Kidney tubule cell (primary cell): ENCODE measurements at places on chromosomes 11 and 22.

GRCh38 chr11:72860592-72860991 is 46.4 kb downstream of the ATG16L2 start:
- no peak for DNase-seq

- DNase-seq = no peak
Observed at GRCh38 chr11:134669796-134670195, 257.8 kb upstream of the B3GAT1 start.

- no peak for DNase-seq
Observed at GRCh38 chr11:119571311-119571710, 148.3 kb upstream of the THY1 start.

DNA sequence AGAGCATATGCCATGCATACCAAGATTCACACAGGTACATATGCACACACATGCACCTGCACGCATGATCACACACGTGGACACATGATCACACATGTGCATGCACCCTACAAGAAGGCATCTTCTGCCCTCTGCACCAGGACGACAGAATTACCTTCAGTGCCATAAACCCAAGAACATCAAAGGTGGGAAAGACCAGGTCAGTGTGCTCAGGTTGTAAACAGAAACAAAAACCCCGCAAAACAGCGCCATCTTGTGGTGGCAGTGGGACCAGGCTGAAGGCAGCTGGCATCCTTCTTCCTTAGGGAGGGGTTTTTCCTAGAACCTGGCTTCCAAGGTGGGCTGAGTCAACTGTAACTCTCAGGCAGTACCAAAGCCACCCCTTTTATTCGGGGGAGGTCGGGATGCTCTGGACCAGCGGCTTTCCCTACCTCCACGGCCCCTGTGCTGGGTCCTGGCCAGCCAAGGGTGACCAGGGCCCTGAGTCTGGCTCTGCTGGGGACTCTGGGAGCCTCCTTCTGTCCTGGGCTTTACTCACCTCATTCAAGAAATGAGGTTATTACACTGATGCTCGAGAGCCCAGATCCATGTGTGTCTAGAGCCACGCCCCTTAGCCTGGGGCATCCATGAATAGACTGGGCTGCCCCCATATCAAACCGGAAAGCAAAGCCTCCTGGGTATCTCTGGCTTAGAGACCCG is 69.4 kb upstream of the FGF3 start:
- peak; percentile 68 for DNase-seq

DNA sequence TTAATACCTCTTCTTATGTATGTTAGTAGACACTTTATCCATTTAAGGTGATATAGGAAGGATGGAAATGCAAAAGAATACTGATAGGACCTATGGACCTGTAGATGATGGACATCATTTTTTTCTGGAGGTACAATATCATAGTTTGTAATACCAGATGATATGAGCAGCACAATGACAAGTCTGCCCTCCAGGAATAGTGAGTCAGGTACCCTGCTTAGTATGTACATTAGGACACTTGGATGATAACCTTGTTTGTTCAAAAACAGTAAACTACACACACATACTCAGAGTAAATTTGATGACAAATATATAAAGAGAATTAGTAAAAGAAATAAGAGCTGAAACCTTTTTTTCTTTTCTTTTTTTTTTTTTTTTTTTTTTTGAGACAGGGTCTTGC is 58.7 kb upstream of the B3GNT6 start:
- DNase-seq = no peak

GRCh38 chr11:788953-789940 is 643 bp downstream of the CEND1 start:
- no peak for DNase-seq

GRCh38 chr22:48523091-48523490 is 1304.6 kb downstream of the BRD1 start:
- DNase-seq = no peak

DNA sequence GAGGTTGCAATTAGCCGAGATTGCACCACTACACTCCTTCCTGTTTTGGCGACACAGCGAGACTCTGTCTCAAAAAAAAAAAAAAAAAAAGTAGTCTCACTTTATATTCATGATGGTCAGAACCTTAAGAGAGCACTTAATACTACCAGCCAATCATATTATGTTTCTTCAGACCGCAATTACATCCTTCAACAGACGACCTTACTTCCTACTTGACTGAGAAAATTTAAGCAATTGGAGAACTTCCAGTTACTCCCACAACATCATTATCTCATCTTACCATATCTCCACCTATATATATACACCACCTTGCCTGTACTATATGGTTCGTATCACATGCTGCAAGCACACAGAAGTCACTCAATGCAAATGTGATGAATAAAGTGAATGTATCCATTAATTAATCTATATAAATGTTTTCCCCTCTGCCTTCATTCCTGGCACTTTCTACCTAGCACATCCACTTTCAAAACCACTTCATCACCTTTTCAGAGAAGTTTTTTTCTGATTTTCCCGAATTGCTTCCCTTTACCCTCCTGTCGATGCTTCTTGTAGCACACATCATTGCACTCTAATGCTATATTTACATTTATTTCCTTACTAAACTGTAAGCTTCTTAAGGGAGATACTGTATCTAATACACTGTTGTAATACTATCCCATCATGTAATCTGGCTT is 13.8 kb downstream of the ATP5MG start:
- DNase-seq = no peak

- peak; percentile 70 for DNase-seq
Observed at GRCh38 chr11:10653946-10654810, 39.4 kb downstream of the IRAG1 start.

DNA sequence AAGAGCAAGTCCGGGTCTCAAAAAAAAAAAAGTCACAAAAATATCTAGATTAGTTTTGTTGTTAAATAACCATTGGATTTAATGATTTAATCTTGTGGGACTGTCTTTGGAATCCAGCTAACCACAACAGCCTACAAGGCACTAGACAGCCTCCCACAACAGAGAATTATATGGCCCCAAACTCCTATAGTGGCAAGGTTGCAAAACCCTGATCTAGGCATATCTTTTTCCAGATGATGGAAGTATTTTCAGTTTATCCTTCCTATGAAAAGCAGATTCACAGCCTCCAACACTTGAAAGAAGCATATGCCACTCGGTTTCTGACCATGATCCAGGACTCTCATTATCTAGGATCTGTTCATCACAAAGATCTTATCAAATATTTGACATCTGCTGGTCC is 5.4 kb upstream of the C11orf87 start:
- no peak for DNase-seq

GRCh38 chr22:30821863-30822215 is 127.2 kb downstream of the OSBP2 start:
- DNase-seq = no peak

- DNase-seq = no peak
Observed at GRCh38 chr11:77908835-77909234, 85.6 kb downstream of the INTS4 start.

DNA sequence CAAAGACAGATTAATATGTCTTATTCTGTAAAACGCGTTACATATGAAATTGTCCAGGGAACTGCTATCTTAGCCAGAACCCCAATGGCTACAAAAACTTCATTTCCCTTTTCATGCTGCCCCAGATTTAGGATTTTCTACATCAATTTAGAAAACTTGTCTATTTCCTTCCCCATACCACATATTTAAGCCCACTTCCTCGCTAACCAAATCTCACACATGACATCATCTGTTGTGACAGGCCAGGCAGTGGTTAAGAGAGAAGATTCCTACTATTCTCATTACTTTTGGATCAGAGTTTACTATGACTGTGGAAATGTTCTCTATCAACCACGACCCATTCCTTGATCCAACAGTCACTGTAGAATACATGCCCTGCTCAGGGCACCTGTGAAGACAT is 15.9 kb downstream of the CCDC82 start:
- no peak for DNase-seq

DNA sequence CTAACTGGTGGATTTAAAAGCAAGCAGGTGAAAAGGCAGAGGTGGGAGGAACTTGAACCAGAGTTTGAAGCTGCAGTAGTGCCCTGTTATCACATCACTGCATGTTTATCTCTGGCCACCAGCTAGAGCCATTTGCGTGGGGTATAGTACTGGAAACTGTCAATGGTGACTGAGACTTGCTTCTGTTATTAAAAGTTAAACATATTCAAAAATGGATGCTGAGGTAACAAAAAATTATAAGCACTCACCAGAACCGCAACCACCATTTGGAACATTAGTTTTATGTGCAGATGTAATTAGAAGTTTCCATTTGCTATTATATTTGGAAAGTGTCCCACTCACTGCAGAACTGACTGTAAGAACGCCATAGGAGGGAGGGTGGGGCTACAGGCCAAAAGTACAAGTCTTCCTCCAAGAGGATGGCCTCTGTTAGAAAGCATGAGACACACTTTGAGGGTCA is 1.2 kb upstream of the CD59 start:
- DNase-seq = no peak

DNA sequence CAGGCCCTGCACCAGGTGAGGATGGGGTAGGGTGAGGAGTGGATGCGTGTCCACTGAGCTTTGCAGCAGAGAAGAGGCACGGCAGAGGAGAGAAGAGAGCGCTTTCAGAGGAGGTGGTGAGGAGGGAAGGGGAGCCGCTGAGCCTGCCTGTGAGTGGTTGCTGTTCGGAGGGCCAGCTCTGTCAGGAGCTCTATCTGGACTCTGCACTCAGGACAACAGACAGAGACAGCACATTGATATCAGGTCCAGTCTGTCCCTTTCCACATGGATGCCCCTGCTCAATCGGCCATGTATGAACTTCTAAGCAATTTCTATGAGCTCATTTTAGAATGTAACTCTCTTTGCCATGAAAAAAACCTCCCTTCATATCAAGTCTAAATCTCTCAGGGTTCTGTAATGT is 158.6 kb downstream of the KIRREL3 start:
- DNase-seq = peak; percentile 79

DNA sequence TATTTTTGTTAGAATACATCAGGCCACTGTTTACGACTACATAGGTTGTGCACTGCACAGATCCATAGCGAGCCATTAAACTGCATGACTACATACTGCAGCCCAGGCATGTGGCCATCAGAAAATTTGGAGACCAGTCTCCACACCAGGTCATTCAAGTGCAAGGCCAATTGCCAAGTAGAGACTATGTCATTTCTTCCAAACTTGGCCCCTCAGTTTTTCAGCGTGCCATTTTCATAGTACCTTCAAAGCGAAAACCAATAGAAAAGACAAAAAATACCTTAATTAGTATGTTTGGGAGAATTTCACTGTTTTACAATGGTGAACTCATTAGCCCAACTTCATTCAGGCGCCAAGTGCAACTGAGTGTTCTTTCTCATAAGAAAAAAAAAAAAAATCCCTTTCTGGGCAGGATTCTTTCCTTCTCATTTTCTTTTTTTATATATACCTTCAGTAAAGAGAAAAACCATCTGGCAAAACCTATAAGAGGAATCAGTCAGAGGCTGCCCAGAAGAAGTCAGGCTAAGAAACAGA is 30.4 kb downstream of the PAMR1 start:
- no peak for DNase-seq

DNA sequence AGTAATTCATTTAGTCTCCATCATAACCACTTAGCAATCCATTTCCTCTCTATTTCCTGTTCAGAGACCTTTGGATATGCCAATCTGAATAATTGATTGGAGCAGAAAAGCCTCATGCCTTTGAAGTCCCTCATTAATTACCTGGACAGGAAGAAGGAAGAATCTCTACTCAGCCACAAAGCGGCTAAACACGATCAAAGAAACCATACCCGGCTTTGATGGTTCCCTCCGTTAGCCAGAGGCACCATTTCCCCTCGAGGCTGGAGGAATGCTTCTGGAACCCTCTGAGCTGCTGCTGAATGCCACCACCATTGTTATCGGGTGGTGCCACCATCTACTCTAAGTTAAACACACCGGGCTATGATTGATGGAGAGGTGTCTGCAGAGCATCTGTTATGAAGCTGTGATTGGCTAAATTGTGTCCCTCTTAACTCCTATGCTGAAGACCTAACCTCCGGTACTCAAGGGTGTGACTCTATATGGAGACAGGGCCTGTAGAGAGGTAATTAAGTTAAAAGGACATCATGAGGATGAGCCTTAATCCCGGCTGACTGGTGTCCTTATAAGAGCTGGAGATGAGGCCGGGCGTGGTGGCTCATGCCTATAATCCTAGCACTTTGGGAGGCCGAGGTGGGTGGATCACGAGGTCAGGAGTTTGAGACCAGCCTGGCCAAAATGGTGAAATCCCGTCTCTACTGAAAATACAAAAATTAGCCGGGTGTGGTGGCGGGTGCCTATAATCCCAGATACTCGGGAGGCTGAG is 168.6 kb downstream of the CTTN start:
- no peak for DNase-seq
